ENCODE measurements at places on chromosomes 6 and 20.

DNA sequence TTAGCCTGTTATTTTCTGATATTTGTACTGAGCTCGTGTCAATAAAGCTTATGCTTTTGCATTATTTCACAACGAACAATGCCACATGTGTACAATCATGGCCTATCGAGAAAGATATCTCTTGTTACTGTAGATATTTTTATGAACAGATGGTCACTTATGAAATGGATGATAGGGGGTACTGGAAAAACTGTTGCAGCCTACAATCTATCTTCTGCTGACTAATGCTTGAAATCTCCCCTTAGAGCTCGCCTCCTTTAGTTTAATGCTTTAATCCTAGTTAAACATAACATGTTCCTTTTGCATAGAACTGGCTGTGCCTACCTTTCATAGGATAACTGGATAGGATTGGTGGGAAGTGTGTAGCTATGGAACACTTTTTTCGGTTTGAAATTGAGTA is 296.2 kb downstream of the FARS2 start:
- no peak for DNase-seq

DNA sequence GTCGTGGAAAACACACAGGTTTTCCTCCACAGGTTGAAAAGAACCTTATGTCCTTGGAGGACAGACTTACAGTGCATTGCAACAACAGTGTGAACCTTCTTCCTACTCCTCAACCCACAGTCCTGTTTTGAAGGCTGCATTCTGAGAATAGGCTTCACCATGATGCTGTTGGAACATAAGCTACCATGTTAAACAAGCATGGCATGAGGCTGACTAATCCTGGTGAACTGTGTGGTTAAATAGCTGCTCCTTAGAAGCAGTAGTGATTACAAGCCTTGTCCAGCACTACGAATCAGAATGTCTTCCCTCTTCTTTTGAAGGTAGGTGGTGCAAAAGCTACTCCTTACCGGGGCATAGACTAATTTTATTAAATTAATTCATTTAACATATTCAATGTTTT is 368.5 kb upstream of the EPHA7 start:
- DNase-seq, result no peak

DNA sequence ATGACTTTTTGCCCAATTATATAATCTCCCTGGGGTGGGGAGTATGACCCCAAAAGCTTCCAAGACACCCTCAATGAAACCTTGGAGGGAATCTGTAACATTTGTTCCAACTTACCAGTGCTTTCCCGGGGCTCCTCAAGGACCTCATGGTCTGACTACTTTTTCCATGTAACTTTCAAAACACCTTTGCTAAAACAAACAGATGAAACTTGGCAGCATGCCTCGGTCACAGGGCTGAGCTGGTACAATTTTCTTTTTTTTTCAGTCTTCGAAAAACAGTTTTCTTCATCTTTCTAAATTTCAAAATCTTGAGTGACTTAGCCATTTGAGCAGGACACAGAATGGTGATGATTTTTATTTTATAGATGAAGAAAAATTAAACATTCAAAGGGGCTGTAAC is 241.2 kb downstream of the BMP7 start:
- no peak for DNase-seq

GRCh38 chr20:16485401-16485800 is 87.8 kb downstream of the KIF16B start:
- no peak for DNase-seq

GRCh38 chr6:73028124-73028766 is 197.1 kb downstream of the KHDC1L start:
- no peak for DNase-seq

DNA sequence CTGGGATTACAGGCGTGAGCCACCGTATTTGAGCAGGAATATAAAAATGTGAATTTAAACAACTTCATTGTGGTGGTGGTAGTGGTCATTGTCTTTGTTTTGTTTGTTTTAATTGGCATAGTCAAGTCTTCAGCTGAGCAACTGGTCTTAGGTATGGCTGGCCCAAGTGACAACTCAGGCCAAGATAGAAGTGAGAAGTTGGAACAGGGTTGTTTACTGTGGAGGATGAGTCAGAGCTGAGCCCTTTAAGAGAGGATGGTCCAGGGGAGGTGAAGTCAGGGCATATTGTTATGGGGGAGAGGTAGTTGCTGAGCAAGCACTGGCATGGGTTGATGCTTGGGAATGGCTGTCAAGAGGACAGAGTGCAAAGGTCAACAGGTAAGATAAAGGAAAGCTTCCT is 308.2 kb downstream of the FARS2 start:
- no peak for DNase-seq

GRCh38 chr6:163730246-163731210 is 316.0 kb downstream of the QKI start:
- DNase-seq, result no peak

DNA sequence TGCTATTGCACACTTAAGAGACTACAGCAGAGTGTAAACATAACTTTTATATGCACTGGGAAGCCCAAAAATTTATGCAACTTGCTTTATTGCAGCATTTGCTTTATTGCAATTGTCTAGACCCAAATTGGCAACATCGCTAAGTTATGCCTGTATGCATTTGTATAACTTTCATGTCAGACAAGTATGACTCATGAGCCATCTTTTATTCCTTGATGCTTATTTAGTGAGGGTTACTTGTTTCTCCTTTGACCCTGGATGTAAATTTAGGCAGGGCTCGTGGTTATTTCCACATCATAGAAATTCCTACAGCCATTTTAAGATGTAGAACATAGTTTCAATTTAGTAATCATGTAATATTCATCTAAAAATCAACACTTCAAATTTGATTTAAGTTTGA is 130.3 kb upstream of the LY86 start:
- no peak for DNase-seq

- no peak for DNase-seq
Measured at GRCh38 chr20:50226093-50226974, 35.7 kb downstream of the CEBPB start.

GRCh38 chr6:69848552-69848951 is 17.8 kb upstream of the COL19A1 start:
- DNase-seq, result no peak

- DNase-seq, result no peak
Measured at GRCh38 chr6:17120019-17120418, 18.2 kb downstream of the STMND1 start.

DNA sequence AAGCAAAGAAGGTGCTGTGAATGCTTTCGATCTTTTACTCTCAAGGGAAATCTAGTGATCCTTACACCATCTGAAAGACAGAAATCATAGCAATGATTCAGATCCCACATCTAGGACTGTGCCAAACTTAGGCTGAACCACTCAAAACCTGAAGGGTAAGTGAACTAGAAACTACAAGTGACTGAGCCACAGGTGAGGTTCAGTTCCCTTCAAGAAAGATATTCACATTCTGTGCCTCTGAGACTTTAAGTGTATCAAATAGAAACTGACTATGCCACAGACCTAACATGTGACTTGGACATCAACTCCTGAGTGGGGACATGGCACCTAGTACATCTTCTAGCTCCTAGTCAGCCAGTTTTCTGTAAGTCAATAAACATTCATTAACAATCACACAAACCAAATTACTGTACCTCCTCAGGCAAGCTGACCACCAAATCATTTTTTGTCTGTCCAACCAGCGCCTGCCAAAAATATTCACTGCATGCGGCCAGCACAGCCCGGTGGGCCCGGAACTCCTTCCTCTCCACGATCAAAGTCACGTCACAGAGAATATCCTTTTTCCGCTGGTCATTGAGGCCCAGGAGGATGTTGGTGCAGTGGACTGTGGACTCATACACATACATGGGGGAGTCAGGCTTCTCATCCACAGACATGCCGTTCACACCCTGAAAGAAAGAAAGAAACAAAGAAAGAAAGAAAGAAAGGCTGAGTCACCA is 114.1 kb downstream of the GJA10 start:
- DNase-seq, result no peak

DNA sequence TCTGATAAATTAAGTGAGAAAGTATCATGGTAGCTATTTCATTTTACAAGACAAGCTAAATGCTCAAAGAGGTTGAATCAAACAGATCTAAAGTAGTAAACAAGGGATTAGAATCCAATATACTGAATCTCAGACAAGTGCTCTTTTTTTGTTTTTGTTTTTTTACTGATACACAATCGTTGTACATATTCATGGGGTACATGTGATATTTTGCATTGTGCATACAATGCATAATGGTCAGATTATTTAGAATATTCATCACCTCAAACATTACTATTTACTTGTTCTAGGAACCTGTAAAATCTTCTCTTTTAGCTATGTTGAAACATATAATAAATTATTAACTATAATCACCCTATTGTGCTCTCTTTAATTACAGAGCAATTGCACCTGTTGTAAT is 57.0 kb upstream of the HCRTR2 start:
- DNase-seq, result no peak

GRCh38 chr20:47700327-47700726 is 85.0 kb downstream of the SULF2 start:
- DNase-seq, result no peak

DNA sequence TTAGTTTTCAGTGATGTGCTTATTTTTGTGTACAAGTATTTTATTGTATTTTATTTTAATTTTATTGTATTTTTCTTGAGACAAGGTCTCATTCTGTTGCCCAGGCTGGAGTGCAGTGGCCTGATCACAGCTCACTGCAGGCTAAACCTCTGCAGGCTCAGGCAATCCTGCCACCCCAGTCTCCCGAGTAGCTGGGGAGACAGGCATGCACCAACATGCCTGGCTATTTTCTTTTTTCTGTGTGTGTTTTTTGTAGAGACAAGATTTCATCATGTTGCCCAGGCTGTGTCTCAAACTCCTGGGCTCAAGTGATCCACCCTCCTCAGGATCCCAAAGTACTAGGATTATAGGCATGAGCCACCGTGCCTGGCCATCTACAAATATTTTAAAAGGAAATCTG is 146.3 kb downstream of the MANEA start:
- no peak for DNase-seq

DNA sequence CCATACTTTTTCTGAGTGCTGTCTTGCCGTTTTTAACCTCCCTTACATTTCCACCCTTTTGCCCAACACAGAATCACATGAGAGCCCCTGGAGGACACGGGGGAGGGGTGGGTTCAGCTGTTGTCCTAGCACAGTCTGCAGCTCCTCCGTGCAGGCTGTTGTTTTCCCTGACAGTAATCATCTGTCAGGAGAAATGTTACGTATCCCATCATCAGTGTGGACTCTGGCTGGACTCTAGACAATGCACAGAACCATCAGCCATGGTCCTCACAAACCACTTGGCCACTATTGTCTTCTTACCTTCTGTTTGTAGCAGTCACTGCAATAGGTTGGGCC is 92.1 kb downstream of the RIN2 start:
- no peak for DNase-seq

GRCh38 chr6:41409489-41409888 is 74.1 kb downstream of the NCR2 start:
- no peak for DNase-seq

- no peak for DNase-seq
Measured at GRCh38 chr6:2168480-2168879, 76.9 kb downstream of the GMDS start.

DNA sequence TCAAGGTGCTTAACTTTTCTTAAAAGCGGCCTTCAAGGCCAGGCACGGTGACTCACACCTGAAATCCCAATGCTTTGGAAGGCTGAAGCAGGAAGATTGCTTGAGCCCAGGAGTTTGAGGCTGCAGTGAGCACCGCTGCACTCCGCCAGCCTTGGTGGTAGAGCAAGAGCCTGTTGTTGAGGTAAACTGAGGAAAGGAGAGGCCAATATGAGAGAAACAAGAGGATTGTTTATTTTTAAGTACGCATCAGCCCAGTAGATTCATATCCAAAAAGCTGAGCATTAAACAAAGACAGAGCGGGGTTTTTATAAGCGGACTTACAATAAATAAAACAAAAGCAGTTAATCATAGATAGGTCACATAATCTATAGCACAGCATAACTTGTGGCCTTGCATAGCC is 15.0 kb upstream of the GMPR start:
- DNase-seq, result no peak

DNA sequence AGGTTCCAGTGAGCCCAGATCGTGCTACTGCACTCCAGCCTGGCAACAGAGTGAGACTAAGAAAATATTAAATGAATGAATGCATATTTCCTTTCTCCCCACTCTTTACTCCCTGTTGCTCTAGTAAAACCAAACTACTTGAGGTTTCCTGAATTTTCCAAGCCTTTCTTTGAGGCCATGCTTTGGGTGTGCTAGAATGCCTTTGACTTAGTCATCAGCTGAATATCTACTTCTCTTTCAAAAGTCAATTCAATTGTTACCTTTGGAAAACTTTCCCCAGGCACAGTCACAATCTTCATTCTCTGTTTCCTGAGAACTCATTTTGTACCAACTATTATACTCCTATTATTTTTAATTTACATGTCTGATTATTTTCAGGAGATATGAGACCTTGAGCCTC is 27.5 kb upstream of the CEP85L start:
- DNase-seq, result no peak

DNA sequence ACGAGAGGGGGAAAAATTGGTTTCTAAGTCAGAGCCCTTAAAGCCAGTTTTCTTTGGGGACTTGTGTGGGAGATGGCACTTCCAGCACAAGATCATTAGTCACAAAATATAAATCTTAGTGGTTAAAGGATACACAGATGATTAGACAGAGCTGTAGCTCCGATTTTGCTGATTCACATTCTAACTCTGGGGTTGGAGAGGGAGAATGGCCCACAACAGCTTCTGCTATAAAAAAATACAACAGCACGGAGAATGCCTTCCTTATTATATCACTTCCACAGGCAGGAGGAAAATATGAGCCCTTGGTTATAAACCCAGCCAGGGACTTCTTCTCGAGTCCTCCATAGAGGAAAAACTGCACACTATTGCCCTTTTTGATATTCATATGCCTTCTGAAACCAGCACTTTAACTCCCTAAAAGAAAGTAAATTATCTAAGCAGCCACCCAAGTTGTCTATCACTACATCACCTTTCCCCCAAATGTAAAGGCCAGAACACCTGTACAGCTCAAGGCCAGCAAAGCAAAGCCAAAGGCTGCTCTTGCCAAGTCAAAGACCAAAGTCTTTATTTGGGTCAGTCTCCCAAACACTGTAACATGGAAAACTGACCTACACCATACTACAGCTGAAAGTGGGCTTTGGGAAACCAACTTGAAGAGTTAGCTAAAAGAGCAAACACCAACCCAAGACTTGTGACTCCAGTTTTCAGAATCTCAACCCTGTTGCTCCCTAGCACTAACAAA is 10.4 kb downstream of the MRPL14 start:
- DNase-seq, result no peak

- no peak for DNase-seq
Measured at GRCh38 chr6:159973406-159973805, 4.5 kb downstream of the IGF2R start.

DNA sequence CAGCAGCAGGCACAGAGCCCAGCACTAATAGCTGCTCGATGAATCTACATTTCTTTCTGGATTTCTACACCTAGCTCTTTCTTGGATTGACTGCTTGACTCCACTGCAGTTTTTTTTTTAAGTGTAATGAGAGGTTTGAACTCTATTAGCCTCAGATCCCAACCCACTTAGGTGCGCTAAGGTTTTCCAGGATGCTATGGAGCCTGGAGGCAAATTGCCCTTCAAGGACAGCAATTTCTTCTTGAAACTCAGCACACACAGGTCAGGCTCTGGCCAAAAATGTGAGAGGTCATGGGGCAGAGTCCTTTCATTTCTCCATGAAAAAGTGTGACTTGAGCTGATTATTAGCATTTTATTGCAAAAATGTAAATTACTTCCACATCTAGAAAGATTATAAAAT is 52.3 kb upstream of the TIAM2 start:
- no peak for DNase-seq

- DNase-seq, result no peak
Measured at GRCh38 chr6:108966855-108967755, 118.9 kb downstream of the ARMC2 start.

GRCh38 chr6:44653091-44653490 is 265.6 kb downstream of the CDC5L start:
- DNase-seq, result no peak

- no peak for DNase-seq
Measured at GRCh38 chr6:136015531-136015930, 164.0 kb downstream of the PDE7B start.
